ENCODE measurements at places on chromosomes 7 and 10.

GRCh38 chr7:158362912-158363905 is 224.4 kb downstream of the PTPRN2 start:
- no peak for DNase-seq

DNA sequence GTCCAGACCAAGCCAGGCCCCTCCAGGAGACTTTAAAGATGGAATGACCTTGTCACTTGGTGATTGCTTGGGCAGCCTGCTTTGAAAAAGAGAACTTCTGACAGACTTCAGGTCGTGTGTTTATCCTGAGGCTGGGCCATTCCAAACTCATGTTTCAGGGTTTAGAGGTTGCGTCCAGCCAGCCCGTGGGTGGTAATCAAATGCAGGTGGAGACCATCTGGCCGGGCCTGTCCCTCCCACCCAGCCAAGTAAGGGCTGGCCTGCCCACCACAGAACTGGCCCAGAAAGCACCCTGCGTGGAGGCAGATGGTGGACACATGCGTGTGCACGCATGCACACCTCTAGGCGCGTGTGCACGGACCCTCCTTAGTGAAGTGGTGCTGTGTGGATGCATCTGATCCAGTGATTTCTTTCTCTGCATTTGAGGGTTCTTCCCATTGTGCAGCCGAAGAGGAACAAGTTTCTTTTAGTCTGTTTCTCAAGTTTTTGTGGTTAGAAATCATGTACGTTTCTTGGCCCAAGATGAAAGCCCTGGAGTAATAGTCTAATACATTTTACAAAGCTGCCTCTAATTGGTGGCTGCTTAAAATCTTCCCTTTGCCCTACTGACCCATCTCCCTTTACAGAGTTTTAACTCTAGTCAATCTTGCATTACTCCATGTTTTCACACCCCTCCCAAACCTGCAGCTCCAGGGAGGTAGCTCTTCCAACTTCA is 43.0 kb downstream of the SUFU start:
- DNase-seq: no peak

DNA sequence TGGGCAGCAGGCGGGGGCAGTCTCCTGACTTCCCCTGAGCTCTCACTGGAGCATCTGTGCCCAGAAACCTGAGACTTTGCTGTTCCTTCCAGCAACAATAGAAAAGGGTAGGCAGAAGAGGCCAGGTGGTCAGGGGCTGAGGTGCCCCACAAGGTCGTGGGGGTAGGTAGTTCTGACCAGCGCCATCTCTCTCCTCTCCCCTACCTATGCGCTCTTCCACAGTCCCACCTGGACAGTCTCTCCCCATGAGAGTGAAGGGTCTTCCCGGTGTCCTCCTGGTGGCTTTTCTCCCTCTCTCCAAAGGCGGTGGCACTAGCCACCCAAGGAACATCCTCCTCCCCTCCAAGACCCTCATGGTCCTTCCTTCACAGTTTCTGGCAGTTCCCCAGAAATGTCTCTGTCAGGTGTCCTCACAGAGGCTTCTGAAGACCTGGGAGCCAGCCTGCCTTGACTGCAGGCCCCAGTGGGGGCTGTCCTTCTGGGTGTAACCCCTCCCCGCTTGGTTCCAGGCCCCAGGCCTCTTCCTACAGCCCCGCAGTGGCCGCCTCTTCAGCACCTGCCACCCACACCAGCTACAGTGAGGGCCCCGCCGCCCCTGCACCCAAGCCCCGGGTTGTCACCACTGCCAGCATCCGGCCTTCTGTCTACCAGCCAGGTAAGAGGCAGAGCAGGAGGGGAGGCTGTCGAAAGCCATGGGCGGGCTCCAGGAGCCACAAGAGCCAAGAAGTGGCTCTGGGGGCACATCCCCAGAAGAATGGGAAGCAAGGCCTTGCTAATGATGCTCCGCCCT is 41.3 kb downstream of the LDB3 start:
- no peak for DNase-seq

GRCh38 chr7:13144673-13145072 is 457.2 kb downstream of the ARL4A start:
- DNase-seq: no peak

- DNase-seq: no peak
These were observed 103.8 kb downstream of the BUB3 start for GRCh38 chr10:123257904-123258456.

GRCh38 chr7:93036149-93036640 is 81.6 kb downstream of the SAMD9 start:
- DNase-seq: no peak

DNA sequence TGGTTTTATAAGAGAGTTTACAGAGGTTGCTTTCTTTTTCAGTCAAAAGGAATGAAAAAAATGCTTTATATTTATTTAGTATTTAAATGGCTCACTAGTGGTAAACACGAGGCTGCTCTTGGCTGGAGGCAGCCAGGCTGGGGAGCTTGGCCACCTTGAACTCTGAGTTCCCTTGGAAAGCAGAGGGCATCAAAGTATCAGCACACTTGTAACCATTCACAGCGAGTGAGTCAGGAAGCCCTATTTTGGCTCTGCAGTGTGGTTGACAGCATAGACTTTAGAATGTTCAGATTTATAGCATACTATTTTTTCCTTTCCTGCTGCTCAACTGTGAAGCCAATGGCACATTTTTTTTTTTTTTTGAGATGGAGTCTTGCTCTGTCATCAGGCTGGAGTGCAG is 51.6 kb downstream of the CYCS start:
- DNase-seq: no peak

- no peak for DNase-seq
These were observed 90.5 kb downstream of the EZH2 start for GRCh38 chr7:148793590-148793989.

DNA sequence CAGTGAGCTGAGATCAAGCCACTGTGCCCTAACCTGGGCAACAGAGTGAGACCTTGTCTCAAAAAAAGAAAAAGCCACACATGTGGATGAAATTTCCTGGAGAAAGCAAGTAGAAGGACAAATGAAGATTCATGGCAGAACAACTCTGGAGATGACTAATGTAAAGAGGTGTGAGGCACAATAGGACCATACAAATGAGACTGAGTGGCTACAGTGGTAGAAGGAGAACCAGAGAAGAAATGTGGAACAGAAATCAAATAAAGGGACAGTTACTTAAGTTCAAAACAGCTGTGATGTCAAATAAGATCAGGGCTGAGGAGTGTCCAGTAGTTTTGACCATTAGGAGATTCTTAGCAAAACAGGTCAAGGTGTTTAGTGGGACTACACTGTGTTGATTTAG is 130.9 kb upstream of the CDK6 start:
- no peak for DNase-seq

DNA sequence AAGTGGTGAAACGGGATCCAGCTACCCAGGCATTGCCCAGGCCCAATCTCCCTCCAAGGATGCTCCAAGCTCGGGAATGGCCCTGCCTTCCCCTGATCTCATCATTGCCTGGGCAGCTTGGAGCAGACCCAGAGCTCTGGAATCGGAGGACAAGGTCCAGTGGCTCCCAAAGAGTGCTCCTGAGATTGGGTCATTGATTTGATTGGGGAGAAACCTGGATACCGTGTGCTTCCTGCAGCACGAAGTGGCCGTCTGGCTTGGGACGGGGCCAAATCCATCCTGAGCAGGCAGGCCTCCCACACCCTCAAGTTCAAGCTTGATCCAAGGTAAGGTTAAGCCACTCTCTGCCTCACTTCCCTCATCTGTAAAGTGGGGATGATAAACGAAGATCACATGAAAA is 69.9 kb downstream of the OAT start:
- DNase-seq: no peak

DNA sequence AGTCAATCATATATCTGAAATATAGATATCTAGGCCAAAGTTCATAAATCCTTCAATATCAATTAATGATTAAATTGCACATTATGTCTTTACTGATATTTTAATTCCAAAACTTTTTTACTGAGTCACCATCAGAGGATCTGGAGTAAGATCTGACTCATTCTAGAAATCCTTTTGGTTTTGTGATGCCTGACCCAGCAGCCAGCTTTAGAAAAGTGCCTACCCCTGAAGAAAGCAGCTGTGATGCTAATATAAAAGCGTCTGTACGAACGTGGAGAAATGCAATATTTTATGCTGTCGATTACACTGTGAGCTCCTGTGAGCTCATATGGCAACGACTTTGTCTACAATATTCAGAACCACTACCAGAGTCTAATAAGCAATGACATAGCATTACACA is 142.5 kb upstream of the LRRTM3 start:
- DNase-seq: no peak

DNA sequence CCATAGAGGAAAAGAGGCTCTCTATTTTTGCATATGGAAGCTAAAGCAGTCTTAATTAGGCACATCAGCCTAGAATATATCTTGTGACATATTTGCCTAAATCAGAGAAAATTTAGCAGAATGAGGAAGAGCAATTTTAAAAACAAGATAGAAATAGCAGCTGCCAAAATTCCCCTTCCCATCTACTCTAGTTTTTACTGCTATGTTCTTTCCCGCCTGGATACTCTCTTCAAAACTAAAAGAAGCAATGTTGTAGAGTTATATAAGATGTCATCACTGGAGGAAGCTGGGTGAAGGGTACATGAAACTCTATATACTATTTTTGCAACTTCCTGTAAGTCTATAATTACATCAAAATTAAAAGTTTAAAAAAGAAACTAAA is 87.0 kb downstream of the ARMH3 start:
- DNase-seq: no peak

DNA sequence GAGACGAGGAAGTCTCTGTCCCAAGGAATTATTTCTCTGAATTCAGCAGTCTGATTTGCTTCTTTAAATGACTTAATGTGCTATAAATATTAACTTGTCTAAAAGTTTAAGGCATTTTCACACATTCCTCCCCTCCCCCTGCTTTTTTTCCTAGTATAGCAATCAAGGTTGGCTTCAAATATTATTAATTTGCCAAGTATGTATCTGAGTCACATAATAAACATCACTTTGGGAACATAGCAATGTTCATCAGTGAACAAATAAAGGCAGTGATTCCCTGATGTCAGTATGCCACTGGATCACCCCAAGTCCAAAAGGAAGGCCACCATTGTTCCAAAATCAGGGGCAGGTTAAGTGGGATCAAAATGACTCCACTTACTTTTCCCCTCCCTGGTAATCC is 40.5 kb downstream of the PDE6C start:
- no peak for DNase-seq

DNA sequence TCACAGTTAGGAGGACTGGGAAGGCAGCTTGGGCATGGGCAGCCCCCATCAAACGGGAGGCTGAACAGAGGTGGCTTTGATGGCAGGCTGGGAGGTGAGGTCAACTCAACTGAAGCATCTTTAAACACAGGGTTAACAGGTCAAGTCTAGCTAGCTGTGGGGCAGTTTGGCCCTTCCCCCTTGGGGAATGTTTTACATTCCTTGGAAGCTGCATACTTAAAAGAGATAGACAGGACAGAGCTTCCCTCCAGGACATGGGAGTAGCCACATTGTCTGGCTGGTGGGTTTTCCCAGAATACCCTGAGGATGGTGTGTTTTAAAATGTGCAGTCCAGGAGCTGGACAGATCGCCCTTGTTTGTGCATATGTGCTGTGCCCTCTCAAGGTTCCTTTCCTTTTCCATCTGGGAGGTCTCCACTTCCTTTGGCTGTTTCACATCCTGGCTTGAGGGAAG is 6.8 kb upstream of the RASSF4 start:
- no peak for DNase-seq

GRCh38 chr10:132142396-132143161 is 44.2 kb upstream of the DPYSL4 start:
- DNase-seq: peak; percentile 96

DNA sequence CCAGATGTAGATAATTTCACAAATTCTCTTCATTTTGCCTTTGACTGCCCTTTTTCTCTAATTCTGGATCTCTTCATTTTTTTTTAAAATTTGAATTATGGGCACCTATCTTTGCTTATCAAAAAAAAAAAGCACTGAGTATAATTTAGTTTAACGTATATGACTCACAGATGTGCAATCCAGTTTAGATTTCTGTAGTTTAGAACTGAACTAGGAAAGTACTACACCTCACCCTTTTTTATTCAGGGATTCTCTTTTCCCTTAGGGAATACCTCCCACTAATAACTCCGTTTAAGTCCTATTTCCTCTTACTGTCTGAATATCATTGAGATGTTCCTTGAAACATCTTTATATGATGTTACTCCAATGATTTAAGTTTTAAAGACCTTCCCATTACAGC is 665.0 kb downstream of the MAGI2 start:
- no peak for DNase-seq

DNA sequence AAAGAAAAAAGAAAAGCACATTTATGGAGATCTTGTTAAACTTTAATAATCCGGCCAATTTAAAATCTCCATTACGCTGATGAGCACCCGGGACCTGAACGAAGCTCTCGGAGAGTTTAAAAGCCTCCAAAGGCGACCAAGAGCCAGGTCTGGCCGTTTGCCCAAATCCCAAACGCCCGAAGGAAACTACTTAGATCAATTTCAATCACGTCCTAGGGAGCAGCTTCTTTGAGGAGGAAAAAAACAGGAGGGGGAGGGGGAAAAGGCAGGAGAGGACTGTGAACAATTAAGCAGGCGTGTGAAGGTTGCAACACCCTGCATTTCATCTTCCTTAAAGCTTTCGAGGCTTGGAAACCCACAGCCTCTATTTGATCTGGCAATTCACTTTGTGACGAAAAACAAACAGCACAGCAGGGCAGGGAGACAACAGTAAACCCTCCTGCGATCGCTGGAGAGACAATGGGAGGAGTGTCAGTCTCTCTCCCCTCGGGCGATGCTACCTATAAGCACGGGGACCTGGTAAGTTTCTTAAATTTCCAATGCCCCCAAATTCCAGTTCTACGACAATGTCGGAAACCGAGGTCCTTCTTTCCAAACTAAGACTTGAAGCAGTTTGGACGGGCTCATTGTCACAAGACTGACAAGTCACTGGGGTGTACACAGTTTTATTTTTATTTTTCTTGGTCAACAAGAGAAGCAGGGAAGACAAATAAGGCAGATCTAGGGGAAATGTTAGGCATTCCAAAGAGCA is 1.2 kb downstream of the KLF6 start:
- no peak for DNase-seq

GRCh38 chr7:44978511-44979366 is at the start of gene MYO1G:
Gene MYO1G (minus strand): TSS chr7:44979015. CDS start chr7:44978961, 54 bp downstream.
- DNase-seq: no peak

- no peak for DNase-seq
These were observed 12.5 kb upstream of the EBLN1 start for GRCh38 chr10:22230158-22230833.

DNA sequence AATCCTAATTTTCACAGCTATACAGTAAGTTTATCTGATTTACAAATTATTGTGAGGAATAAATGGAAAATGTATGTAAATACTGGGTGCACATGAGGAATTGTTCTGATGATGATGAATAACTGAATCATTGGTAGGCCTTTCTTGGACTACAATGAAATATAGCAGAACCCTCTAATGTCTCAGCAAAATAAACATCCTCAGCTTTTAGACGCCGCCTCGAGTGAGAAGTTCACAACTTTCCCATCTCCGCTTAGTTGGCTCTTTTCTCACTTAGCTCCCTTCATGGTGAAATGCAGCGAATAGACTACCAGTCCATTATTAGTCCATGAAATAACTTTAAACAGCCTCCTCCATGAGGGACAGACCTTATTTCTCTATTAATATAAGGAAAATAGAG is 182.3 kb downstream of the BICC1 start:
- DNase-seq: no peak

- no peak for DNase-seq
These were observed 27.1 kb upstream of the GPAM start for GRCh38 chr10:112210666-112211065.

- DNase-seq: no peak
These were observed 228.9 kb upstream of the TCF7L2 start for GRCh38 chr10:112721080-112721698.

All from 8988T (cell line).